ENCODE measurements at places on chromosomes 5 and 9. TPM values are rescaled to one million over a fixed set of nuclear protein-coding genes. Genes with fewer than 3 reads are reported as not detected.
A peak's percentile ranks its signal among the peaks of the same experiment; 100 is the strongest.

DNA sequence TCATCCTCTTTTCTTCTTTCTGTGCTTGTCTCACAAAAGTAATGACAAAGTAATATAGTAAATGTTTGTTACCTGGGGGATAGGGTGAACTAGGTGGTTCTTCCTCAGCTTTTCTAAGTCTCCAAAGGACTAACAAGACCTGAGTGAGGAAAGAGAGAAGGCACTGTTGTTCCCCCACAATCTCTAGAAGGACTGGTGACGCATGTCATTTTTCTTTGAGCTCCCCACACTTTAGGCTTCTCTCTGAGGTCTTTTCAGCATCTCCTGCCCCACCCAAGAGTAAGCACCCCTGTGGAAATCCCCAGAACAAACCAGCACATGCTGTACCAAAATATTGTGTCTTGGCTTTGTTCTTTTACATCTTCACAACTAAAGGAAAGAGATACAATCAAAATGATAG, 2.4 kb upstream of the IL7R start:
- DNase-seq, result no peak

The PCDHGB3 gene
- total RNA-seq, result 6.1 TPM

The IFNA7 gene
- total RNA-seq, result not detected

GRCh38 chr5:96781031-96781971, 26.4 kb downstream of the ERAP1 start:
- DNase-seq, result no peak

DNA sequence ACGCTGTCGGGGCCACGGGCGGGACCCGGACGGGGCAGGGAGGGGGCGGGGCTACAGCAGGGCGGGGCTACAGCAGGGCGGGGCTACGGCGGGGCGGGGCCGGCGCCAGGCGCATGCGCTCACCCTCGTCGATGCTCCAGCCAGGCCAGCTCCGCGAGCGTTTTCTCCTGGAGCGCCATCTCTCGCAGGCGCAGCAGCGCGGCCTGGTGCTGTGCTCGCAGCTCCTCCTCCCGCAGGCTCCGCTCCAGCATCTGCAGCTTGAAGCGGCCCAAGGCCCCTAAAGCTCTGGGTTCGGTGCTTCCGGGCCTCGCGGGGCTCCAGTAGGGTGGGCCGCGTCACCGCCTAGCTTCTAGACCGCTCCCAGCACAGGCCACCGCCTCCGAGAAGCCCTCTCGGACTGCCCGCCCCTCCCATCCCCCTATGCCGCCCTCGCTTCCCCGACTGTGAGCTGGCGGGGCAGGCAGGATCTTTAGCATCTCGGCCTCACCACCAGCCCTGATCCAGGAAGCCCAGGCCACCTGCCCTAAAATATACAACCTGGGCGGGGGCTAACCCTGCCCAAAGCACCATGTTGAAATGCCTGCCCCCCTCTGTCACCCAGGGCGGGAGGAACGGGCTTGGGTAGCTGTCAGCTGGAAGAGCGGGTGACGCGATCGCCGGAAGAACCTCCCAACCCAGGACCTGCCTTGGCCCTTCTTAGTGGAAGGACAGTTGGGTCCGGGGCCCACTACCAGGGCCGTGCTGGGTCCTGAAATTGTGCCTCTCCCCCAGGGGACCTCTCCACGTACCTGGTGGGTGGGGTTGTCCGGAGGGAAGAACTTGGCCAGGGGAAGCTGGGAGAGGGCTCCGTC, 21.9 kb upstream of the QSOX2 start:
- peak; percentile 90 for DNase-seq

The IFNA21 gene
- not detected for total RNA-seq

- no peak for DNase-seq
Measured at GRCh38 chr9:69485466-69485865, 160.5 kb downstream of the ENTREP1 start.

- no peak for DNase-seq
Measured at GRCh38 chr5:28403846-28404245, 1365.5 kb upstream of the CDH9 start.

The PRPF4 gene
- 35.8 TPM for total RNA-seq

GRCh38 chr9:90773617-90774016, 28.0 kb upstream of the SYK start:
- peak; percentile 66 for DNase-seq

The CCDC69 gene
- 118 TPM for total RNA-seq

The LRRC19 gene
- total RNA-seq, result not detected

The GFI1B gene
- 3.3 TPM for total RNA-seq

DNA sequence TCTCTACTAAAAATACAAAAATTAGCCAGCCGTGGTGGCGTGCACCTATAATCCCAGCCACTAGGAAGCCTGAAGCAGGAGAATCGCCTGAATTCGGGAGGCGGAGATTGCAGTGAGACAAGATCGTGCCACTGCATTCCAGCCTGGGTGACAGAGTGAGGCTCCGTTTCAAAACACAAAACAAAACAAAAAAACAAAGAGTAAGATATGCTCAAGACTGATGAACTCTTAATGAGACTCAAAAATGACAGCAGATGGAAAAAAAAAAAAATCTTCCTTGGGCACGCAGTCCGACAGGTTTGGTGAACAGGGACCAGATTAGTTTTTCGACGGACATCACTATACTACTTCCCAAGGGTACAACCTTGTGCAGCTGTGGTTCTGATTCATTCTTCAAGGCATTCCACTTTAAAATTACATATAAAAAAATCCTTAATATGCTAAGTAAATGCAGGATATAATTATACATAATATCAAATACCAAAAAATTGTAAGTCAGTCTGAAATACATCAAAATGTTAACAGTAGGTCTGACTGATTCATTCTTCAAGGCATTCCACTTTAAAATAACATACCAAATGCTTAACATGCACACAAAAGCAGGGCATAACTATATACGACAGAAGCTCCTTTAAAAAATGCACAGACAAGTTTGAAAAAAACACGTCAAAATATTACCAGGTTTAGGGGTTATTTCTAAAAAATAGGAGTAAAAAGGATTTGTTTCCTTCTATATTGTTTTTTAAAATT, 12.3 kb downstream of the PSIP1 start:
- no peak for DNase-seq
